Aorta (tissue), 5 donors: ENCODE measurements at places on chromosomes 5 and 9. TPM values are rescaled to one million over a fixed set of nuclear protein-coding genes. Genes with fewer than 3 reads are reported as not detected.
A peak's percentile ranks its signal among the peaks of the same experiment; 100 is the strongest.

CDC25C gene
- not detected for total RNA-seq

RORB gene
- 1.2 TPM for total RNA-seq

EPB41L4A gene
- total RNA-seq = 39.3 TPM

ADAMTS6 gene
- total RNA-seq = 11.5 TPM

TLN1 gene
- total RNA-seq = 1,271 TPM

GLRX gene
- total RNA-seq = 44.7 TPM

PAPPA gene
- total RNA-seq = 13.2 TPM

- DNase-seq = no peak
Measured at GRCh38 chr9:120289098-120289497, 290.9 kb downstream of the CDK5RAP2 start.

GRCh38 chr9:91119679-91120078 lies 242.0 kb downstream of the AUH start:
- DNase-seq = no peak

- no peak for DNase-seq
Measured at GRCh38 chr9:90697808-90698207, 55.2 kb upstream of the DIRAS2 start.

- peak; percentile 44 for DNase-seq
Measured at GRCh38 chr5:997001-997474, 11.6 kb upstream of the NKD2 start.

DNA sequence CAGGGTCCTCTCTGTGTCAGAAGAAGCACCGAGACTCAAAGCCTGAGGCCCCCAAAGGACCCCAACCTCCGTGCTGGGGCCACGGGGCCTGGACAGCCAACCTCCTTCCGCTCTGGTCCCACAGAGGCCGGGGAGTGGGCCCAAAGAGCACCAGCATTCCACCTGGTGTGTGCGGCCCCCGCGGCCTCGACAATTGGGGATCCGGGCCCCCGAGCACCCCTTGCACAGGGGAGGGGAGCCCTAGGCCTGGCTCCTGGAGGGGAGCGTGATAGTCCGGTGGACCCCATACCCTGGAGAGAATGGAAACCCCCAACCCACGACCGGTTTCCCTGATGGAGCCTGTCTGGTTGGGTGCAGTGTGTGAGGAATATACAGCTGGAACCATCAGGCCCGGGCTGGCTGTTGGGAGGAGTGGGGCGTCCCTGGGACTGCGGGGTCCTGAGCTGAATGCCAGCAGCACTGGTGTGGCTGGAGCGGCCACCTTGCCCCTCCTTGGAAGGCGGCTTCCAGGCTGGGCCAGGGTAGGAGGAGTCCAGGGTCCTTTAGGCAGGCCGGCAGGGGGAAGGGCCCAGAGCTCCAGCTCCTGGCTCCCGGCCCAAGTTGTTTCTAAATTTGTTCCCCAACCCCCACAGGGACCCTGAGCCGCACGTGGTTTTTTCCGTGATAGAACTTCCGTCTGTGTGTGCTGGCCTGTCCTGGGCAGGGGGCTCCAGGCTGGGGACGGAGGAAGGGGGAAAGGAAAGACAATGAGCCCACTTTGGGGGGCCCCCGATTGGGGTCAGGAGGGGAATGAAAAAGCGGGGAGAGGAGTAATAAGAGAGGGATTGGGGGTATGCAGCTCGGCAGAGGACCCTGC lies 825 bp upstream of the TOR4A start:
- DNase-seq = peak; percentile 91

- DNase-seq = no peak
Measured at GRCh38 chr5:39760385-39761198, 335.8 kb upstream of the DAB2 start.

DNA sequence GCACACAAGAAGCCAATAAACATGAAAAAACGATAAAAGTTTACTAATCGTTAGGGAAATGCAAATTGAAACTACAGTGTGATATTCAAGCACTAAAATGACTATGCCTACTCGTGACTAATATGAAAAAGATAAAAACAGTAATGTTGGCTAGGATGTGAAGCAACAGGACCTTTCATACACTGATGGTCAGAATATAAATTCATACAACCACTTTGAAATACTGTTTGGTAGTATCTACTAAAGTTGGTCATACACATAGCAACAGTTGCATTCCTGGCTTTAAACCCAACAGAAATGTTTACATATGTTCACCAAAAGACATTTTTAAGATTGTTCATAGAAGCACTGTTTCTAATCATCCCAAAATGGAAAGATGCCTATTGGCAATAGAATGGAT lies 24.3 kb downstream of the FBXO38 start:
- no peak for DNase-seq

DNA sequence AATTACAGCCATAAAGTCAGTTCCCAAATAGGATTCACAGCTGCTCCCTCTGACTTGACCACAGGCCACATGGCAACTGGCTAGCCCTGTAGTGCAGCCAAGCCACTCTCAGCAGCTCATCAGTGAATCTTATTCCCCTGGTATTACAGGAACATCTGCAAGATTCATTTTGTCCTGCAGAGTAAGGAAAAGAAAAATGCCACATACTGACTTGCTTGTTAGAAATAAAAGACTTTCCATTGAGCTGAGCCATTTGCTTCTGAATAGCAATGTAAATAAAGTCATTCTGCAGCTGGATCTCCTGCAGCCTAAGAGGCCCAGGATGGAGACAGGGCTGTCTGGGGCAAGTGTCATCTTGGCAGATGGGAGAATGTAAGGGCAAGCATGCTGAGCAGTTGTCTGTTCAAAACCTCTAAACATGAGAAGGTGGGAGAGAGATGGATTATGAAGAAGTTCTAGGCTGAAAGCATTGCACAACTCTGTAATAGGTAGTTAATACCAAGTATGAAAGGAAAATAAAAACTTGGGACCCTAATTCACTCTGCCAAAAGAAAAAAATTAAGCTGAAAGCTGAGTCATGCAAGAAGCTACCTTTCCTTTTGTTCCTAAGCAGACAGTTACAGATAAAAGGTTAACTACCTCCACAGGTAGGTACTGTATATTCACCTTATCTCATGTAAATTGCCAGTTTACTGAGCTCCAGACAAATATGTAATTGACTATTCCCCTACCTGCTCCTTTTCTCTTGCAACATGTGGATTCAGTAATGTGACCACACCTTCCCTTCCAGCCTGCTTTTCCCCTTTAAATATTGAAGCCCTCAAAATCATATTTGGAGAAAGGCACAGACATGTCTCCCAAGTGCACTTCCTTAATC lies 244.4 kb upstream of the RAI14 start:
- no peak for DNase-seq

- no peak for DNase-seq
Measured at GRCh38 chr5:160271396-160271795, 41.0 kb downstream of the CCNJL start.

- DNase-seq = no peak
Measured at GRCh38 chr9:112035166-112035826, 138.7 kb downstream of the UGCG start.

DNA sequence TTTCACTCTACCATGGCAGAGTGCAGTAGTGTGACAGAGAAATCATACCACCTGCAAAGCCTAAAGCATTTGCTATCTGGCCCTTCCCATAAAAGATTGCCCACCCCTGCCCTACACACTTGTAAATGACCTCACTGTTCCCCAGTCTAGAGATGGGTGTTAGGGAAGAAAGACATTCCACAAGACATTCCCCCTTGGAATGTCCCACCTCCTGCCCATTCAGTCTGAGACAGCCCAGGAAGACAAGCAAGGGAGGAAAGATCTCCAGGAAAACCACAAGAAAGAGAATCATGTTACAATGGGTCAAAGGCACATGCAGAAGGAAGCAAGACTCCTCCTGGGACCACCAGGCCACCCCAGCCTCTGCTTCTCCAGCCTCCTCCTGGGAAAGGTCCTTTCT lies 230.0 kb downstream of the AGTPBP1 start:
- no peak for DNase-seq

DNA sequence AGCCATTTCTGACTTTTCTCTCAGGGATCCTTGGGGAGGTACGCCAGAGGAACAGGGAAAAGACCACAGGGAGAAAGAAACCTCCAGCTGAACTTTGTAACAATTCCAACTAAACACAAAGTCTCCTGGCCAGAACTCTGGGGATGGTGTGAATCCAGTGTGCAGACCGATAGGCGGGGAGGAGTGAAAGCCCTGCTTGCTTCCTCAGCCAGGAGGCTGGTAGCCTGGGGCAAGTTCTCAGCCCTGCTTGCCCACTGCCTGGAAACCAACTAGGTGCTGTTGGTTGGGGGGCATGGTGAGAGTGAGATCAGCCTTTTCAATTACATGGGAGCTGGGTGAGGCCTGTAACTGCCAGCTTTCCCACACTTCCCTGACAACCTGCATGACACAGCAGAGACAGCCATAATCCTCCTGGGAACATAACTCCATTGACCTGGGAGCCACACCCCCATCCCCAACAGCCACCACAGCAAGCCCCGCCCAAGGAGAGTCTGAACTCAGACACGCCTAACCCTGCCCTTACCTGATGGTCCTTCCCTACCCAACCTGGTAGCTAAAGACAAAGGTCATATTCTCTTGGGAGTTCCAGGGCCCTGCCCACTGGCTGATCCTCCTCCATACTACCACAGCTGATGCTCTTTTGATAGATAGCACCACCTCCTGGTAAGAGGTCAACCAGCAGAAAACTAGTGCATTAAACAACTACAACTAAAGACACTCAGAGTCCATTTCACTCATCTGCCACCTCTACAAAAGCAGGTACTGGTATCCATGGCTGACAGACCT lies 100.1 kb upstream of the TNFAIP8 start:
- no peak for DNase-seq

- DNase-seq = peak; percentile 95
Measured at GRCh38 chr5:73448463-73449136, at the start of gene FOXD1. TSS of gene FOXD1 (minus strand) at chr5:73448777. CDS start at chr5:73448362, 415 bp downstream.

GRCh38 chr9:134723491-134724190 lies 82.0 kb downstream of the COL5A1 start:
- DNase-seq = no peak

- no peak for DNase-seq
Measured at GRCh38 chr5:95027151-95027721, 257.7 kb downstream of the MCTP1 start.

DNA sequence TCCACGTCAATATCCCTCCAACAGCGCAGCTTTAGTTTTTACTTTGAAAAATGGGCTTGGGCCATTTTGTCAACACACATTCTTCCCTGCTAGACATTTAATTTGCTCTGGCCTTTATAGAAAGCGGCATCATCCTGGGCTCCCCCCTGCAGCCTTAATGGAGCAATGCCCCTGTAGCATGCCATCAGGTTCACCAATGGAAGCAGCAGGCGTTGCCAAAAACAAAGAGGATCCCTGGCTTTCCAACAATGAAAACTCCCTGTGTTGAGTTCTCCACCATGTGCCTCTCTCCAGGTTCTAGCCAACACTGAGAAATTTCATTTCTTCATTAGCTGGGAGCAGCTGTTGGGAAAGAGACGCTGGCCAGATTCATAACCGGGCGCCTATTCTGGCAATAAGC lies 139.5 kb downstream of the ZNF622 start:
- DNase-seq = no peak

- peak; percentile 91 for DNase-seq
Measured at GRCh38 chr9:135085830-135086546, 1.5 kb upstream of the OLFM1 start.
